CD4-positive, alpha-beta T cell treated with Interleukin-12 subunit alpha and Interleukin-12 subunit beta, for 1 hour (primary cell): ENCODE measurements at places on chromosomes 7 and 10.

- no peak for DNase-seq
Observed at GRCh38 chr7:129170441-129171021, 17.9 kb upstream of the SMO start.

DNA sequence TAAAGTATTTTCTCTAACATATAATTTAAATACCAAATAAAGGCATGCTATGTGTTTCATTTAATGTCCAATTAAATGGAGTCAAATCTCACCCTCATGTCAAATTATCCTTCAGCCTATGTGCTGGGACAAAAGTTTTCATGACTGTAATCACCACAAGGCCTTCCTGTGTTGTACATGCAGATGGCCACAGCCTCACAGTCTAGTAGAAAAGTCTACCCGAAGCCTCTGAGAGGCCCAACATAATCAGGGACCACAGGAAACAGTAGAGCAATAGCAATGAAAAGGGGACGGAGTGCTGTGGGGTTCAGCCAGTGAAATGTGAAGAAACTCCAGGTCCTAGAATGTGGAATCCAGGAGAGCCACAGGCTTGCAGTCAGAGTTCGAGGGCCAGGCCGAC lies 140.2 kb upstream of the KLF6 start:
- no peak for DNase-seq

DNA sequence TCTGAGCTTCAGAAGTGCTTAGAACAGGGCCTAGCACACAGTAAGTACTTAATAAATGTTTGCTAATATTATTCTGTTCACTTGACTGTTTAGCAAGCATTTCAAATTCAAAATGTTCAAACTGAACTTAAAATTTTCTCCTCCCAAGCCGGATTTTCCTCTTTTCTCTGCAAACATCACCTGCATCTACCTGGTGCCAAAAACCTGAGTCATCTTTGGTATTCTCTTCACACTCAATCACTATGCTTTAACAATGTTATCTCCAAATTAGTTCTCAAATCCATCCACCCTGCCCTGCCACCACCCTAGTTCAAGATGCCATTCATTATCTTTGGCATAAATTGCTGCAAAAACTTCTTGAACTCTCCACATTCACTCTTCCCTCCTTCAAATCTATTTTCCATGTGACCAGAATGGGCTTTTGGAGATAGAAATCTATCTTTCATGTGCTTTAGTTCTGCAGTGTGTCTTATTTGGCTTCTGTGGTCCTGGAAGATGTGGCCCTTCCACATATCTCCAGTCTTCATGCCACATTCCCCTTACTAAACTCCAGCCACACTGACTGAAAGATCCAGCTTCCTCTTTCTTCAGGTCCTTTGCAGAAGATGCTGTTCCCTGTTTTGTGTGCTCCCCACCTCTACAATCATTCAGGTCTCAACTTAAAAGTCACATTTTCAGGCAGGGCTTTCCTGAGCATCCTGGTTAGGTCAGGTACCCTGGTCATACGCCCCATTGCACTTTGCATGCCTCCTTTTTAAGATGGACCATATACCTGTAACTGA lies 2.0 kb downstream of the GGCT start:
- no peak for DNase-seq

- no peak for DNase-seq
Observed at GRCh38 chr7:142010952-142011548, 15.4 kb downstream of the MGAM start.

DNA sequence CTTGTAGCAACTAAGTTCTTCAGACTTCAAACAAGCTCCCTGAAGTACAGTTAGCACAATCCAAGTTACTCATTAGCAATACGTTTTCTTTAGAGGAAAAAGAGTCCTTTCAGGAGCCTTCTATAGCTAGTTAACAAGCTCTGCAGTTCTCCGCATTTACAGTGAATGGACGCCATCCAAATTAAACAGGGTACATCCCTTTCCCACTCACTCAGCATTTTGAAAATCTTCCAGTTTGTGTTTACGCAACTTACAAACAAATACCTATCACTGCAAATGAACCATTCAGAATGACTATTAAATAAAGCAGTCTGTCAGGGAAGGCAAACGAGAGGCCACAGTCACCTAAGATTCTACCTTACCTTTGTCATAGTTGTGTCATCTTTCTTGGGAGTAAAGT lies 84.5 kb downstream of the RNF32 start:
- no peak for DNase-seq

GRCh38 chr10:1745780-1746456 lies 8.6 kb upstream of the ADARB2 start:
- DNase-seq = no peak

- no peak for DNase-seq
Observed at GRCh38 chr10:124727361-124727960, 16.7 kb downstream of the FAM53B start.

DNA sequence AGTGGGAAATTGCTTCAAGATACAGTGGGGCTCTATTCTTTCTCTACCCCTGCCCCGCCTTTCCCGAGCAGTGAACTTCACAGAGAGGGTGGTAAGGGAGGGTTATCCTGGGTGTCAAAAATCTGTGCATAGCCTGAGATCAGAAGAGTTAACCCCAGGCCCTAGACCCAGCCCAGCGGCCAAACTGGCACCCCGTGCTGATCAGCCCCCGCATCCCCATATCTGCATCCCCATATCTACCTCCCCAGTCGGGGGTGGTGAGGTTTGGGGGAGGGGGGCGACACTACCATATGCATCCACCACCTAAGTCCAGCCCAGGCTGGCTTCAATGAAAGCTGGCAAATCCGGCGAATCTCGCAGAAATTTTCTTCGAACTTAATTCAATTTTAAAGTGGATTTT lies 7.0 kb upstream of the DLX6 start:
- DNase-seq = no peak

DNA sequence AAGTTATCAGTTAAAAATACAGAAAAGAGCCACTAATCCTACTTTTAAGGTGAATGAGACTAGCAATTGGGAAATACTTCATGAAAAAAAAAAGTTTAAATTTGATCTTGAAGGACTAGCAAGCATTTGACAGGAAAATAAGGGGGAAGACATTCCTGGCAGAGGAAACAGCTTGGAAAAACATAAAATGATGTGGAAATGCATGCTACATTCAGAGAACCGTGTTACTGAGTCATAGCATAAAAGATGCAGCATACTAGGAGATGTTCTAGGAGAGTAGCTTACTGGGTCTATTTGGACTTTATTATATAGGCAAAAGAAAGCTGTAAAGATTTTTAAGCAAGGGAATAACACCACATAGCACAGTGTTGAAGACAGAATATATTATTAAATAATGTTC lies 108.6 kb upstream of the COL1A2 start:
- no peak for DNase-seq

DNA sequence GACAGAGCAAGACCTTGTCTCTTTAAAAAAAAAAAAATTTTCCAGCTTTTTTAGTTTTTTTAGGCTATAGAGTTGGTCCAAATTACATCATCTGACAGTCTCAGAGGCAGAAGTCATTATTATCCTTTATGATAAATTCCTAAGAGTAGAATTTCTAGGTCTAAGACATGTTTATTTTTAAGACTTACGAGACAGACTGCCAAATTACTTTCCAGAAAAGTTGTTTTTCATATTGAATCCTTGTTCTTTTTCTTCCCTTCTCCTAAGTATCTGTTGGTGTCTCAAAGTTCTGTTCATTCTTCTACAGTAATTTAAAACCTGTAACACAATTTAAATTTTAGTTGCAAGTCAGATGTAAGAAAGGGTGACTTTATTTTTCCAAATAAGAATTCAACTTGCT lies 421.4 kb downstream of the GALNT17 start:
- DNase-seq = no peak

DNA sequence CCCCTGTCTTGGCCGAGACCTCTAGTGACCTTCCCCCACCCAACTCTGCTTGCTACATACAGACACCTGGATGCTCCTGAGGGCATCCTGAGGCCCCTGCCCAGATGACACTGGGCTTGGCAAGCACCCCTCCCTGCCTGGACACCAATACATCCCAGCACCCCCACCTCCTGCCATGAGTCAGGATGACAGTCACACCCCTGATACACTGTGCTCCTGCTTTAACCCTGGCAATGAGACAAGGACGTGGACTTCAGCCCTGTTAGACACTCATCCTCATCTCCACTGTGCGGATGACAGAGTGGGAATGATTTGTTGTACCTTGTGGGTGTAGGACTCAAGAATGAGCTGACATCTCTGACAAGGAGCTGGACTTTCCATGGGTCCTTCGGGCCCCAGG lies 186.3 kb upstream of the ADCY1 start:
- DNase-seq = no peak

GRCh38 chr7:158683541-158683940 lies 21.1 kb downstream of the NCAPG2 start:
- DNase-seq = no peak
